ENCODE measurements at places on chromosomes 1 and 21. TPM values are rescaled to one million over a fixed set of nuclear protein-coding genes. Genes with fewer than 3 reads are reported as not detected.
A peak's percentile ranks its signal among the peaks of the same experiment; 100 is the strongest.

The TCEA3 gene
- polyA plus RNA-seq, result 23.8 TPM

DNA sequence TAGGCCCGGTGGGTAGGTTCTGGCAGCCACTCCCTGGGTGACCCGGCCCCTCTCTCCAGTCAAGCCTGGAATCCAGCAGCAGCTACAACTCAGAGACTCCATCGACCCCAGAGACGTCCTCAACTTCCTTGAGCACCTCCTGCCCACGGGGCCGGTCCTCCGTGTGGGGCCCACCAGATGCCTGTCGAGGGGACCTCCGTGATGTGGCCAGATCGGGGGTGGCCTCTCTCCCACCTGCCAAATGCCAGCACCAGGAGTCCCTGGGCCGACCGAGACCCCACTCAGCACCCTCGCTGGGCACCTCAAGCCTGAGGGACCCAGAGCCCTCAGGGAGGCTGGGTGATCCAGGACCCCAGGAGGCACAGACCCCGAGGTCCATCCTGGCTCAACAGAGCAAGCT, 2.7 kb downstream of the MIIP start:
- DNase-seq, result no peak

DNA sequence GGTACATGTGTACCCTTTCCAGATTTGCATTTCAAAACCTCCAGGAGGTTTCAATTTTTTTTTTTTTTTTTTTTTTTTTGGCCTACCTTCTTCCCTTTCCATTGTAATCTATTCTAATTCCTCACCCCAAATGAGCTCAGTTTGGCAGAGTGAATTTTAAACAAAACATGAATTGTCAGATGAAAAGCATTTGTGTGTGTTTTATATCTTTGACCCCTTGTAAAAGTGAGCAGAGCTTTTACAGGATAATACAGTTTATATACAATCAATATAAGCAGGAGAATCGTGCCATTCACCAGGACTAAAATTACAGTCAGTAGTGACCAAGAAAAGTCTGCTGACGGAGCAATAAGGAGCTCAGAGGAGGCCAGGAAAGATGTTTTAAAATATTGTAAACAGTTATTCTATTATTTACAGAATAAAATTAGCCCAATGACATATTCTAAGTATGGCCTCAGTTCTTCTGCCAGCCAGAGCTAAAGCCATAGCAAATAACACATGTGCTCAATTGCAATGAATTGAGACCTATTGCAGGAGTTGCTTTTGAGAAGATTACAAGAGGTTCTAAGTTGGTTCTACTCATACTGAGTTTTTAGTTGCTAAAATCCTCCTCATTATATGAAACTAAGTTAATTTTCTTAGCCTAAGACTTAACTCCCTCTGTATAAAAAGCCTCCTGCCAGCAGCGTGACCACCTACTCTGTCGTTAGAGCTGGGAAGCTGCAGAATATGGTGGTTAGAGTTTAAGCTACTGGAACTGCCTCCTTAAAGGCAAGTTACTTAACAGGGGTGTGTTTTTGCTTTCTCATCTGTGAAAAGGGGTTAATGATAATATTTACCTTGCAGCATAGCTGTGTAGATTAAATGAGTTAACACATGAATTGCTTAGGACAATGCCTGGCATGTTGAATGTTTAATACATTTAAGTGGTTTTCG, 50.8 kb upstream of the ZNF326 start:
- DNase-seq, result no peak

DNA sequence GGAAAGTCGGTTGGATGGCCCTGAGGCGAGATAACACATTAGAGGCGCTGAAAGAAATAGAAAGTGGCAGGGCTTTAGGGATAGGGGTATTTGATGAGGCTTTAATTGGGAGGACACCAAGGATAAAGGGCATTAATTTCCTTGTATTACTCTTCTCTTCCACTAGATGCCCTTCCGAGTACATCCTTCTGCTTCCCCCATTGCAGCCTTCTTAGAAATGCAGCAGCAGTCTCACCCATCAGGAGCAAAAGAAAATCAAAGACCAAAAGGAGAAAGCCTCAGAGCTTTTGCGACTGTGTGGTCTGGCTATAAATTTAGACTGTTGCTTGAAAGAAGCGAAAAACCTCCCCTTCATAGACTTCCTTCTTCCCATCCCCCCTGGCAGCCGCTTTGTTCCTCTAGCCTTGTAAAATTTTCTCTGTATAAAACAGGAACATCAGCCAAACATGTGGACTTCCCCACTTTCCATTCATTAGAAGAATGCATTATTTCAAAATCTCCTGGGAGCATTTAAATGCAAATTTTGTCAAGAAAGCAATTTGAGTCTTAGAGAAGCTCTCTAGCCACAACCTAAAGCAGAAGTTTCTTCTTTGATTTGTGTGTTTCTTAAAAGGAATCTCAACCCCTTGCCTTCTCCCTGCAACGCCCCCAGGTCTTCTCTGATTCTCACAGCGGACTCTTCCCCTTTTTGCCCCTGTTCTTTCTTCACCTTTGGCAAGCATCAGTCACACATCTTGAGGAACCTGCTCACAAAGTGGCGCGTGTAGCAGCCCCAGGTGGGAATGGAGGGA, 76.6 kb downstream of the NDUFS5 start:
- peak; percentile 78 for DNase-seq

- no peak for DNase-seq
Measured at GRCh38 chr1:147892216-147892615, 10.4 kb upstream of the GJA8 start.

DNA sequence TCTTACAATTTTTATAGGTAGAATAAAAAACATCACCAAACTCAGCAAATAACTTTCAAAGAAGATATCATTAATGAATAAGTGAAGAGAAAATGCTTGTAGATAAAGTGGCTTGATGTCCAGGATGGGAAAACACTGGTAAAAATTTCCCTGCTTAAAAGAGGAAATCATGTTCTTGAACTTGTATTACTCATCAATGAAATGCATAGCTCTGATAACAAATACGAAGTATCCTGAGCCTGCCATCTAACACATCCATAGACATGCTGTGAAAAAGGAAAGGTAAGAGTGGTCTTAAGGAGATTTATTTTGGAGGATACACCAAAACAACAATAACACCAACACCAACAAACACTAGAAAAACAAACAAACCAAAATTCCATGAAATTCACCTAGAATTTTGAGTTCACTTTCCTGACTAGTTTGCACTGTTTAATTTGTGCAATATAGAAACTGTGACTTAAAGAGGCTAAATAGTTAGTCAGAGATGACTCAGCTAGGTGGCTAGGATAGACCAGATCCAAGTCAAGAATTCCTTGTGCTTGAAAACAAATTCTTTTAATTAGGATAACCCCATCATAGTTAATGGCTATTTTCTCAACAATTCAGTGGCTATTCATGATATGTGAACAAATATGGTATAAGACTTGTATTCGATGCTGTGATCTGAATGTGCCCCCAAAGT, 179.8 kb upstream of the KCNK2 start:
- DNase-seq, result no peak

DNA sequence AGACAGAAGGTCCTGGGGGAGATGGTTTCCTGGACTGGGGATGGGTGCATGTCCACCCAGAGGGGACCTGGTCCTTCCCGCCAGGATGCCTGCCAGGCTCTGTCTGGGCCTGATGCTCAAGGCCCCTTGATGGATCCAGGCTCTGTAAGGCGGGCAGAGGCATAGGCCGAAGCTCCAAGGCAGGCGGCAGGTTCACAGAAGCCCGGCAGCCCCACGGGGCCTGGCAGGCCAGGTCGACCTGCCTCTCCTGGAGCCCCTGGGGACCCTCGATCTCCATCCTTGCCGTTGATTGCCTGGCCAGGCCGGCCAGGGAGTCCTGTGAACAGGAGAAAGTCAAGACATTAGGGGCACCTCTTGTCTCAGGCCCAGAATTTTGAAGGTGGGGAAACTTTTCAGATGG, 16.0 kb downstream of the COL9A2 start:
- DNase-seq, result no peak

The NMNAT2 gene
- polyA plus RNA-seq, result 2.3 TPM

The CHIA gene
- polyA plus RNA-seq, result 3.8 TPM

DNA sequence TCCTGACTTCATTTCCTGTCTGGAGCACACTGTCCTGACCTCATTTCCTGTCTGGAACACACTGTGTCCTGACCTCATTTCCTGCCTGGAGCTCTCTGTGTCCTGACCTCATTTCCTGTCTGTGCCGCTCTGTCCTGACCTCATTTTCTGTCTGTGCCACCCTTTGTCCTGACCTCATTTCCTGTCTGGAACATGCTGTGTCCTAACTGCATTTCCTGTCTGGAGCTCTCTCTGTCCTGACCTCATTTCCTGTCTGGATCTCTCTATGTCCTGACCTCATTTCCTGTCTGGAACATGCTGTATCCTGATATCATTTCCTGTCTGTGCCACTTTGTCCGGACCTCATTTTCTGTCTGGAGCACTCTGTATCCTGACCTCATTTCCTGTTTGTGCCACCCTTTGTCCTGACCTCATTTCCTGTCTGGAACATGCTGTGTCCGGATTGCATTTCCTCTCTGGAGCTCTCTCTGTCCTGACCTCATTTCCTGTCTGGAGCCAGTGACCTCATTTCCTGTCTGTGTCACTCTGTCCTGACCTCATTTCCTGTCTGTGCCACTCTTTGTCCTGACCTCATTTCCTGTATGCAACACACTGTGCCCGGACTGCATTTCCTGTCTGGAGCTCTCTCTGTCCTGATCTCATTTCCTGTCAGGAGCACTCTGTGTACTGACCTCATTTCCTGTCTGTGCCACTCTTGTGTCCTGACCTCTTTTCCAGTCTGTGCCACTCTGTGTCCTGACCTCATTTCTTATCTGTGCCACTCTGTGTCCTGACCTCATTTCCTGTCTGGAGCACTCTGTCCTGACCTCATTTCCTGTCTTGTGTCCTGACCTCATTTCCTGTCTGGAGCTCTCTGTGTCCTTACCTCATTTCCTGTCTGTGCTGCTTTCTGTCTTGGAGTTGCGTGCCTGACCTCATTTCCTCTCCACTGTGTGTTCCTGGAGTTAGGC, 27.6 kb downstream of the SKI start:
- DNase-seq, result peak; percentile 48

- no peak for DNase-seq
Measured at GRCh38 chr21:45917241-45917640, 64.3 kb upstream of the COL6A1 start.

- no peak for DNase-seq
Measured at GRCh38 chr1:94345148-94345721, 73.0 kb upstream of the ABCD3 start.

DNA sequence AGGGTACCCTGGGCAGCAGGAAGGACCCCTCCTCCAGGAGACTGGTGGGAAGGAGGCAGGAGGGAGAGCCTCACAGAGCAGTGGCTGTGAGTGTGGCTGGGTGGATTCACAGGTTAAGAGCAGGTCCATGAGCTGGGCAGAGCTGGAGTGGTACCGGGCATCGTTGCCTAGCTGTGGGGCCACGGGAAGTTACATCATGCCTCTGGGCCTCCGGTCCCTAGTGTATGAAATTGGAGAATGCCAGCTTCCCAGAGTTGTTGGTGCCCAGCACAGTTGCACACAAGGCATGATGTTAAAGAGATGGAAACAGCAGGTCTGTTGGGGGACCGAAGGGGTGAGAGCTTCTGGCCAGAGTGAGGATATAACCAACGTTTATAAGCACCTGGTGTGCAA, 18.5 kb downstream of the FOXO6 start:
- no peak for DNase-seq

GRCh38 chr1:182460550-182460951, 10.6 kb downstream of the RGSL1 start:
- no peak for DNase-seq

DNA sequence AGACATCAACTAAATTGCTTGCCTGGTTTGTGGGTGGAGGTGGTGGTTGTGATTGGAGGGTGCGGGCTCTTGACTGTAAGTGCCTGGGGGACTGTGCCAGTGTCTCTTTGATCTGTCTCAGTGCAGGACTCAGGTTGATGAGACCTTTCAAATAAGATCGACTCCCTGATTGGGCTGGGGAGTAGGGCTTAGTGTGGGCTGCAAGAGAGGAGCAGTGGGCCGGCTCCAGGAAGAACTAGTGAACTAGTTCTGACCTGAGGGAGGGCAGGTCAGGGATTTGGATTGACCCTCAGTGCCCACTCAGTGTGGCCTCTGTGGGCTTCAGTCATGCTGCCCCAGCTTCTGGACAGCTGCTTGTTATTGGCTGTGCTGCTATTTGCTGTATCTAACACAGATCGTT, 130.6 kb upstream of the CACNA1E start:
- DNase-seq, result no peak

The C1orf167 gene
- polyA plus RNA-seq, result not detected

The FCRL4 gene
- not detected for polyA plus RNA-seq

The CA6 gene
- 0.11 TPM for polyA plus RNA-seq

- no peak for DNase-seq
Measured at GRCh38 chr1:6554907-6555778, at the start of gene TAS1R1. Gene TAS1R1 (plus strand): TSS chr1:6555307. CDS start chr1:6555374, 67 bp downstream.

DNA sequence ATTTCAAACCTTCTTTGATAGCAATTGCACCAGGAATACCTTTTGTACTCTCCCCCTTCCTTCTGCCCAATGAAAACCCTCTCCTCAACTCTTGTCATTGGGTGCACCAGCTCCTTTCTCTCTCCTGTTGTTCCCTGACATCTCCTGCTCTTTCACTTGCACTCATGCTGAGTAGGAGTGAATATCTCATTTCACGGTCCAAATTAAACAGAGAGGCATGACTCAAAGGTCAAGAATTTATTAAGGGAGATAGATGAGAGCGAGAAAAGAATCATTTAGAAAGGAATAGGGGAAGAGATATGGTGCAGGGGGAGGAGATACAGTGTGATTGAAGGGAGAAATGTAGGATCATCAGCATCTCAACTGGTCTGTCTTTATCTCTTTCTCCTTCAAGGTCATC, 22.1 kb downstream of the AIM2 start:
- DNase-seq, result no peak

- peak; percentile 54 for DNase-seq
Measured at GRCh38 chr1:156691665-156692440, 13.5 kb downstream of the CRABP2 start.

The ORC1 gene
- polyA plus RNA-seq, result 7.5 TPM

DNA sequence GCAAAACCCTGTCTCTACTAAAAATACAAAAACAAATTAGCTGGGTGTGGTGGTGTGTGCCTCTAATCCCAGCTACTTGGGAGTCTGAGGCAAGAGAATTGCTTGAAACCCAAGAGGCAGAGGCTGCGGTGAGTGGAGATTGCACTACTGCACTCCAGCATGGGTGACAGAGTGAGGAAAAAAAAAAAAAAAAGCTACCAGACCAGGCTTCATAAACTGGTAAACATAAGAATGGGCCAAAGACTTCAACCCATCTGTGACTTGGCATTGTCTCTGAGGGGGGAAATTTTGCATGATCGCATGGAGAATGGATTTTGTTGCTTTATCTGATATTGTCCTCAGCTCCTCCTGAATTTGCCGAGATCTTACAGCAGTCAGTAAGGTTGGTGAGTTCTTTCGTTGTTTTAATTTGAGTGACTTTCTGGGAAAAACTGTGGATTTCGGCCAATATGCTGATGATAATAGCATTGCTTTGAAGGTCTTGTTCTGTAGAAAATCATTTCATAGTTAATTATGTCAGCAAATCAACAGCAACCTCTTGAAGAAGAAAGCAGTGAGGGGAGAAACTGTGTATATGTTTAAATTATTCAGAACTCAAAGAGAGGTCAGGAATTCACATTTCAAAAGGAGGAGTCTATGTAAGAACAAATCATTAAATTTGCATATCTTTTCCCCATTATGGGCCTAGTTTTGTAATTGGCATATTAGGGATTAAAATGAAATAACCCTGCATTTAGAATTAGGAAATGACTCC, 13.1 kb downstream of the FGGY start:
- no peak for DNase-seq

Measured in left lung (tissue), 14 donors.